ENCODE measurements at places on chromosomes 5 and 9.

GRCh38 chr9:94740145-94740840 is 13.8 kb downstream of the AOPEP start:
- DNase-seq, result no peak

GRCh38 chr5:51383131-51384121 is at the start of gene ISL1:
Gene ISL1 (plus strand): TSS chr5:51383448. CDS start chr5:51383672, 224 bp downstream.
- peak; percentile 94 for DNase-seq

- DNase-seq, result no peak
Observed at GRCh38 chr5:159975462-159976019, 33.4 kb upstream of the TTC1 start.

DNA sequence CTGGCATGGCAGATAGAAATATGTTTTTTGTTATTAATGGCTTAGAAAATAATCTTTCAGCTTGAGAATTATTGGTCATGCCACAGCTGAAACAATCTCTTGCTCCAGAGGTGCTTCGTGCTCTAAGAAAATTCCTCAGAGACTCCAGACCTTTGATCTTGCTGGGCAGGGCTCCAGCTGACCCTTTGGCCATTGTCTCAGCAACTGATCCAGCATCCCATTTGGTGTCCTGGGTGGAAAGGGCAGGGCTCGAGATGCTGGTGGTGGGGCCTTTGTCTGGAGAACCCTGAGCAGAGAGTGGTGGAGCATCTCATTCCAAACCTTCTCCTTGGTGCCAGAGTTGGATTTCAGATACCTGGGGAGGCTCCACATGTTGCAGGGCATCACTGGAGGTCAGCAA is 43.2 kb upstream of the PIK3R1 start:
- DNase-seq, result no peak

DNA sequence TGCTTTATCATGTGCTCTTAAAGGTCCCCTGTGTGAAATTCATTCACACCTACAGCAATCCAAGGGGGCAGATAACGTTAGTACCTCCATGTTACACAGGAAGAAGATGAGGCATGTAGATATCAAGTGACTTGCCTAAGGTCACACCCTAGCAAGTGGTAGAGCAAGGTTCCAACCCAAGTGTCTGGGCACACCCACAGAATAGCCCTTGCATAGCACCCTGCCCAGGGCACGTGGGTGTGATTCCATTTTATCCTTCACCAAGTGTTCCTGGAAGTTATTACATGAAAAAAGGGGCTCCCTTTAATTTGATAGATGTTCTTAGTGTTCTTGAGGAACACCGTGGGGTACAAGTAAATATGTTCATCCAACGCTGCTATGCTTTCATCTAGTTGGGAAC is 4.9 kb downstream of the TMEM171 start:
- DNase-seq, result no peak

DNA sequence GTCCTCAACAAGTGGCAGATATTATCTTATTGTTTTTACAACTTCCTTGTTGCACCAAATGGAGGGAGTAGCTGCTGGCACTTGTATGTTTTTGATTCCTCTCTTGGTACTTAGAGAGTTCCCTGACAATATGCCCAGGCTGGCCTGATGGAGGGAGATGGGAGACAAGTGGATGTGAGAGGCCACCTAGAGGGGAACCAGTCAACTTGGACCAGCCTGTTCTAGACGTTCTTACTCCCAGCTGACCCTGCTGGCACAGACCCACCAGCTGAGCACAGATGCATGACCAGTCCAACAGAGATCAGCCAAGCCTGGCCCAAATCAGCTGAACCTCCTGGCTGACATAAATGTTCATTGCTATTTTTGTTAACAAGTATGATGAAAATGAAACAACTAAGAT is 60.9 kb upstream of the GDNF start:
- no peak for DNase-seq

DNA sequence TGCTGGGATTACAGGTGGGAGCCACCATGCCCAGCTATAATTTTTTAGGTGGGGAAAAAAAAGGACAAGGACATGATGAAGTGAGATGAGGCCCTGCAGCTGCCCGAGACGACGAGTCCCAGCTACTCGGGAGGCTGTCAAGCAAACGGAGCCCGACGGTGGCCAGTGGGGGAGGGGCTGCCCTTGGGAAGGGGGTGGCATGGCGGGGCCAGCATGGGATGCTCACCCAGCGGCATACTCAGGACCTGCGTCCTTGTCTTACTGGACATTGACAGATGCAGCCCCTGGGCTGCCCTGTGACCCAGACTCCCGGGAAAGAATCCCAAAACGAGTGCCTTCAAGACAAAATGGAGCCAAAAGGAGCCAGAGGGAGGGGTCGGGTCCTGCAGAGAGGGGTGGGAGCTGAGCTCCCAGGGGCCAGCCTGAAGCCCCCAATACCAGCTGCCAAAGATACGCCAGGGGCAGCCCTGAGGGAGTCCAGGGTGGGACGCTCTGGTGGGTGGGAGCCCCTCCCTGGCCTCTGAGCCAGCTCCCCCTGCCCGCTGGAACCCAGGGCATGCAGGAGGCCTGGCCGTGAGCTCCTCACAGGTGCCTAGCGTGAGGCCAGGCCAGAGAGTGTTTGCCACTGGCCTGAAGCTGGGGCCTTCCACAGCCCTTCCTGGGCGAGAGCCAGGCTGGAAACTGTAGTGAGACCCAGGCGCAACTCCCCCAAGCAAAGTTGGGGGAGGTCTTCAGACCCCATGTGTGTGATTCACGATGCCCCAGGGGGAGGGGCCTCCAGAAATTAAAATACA is 15.7 kb downstream of the CCDC187 start:
- no peak for DNase-seq

- DNase-seq, result no peak
Observed at GRCh38 chr9:129810116-129810515, 7.1 kb downstream of the TOR1B start.

DNA sequence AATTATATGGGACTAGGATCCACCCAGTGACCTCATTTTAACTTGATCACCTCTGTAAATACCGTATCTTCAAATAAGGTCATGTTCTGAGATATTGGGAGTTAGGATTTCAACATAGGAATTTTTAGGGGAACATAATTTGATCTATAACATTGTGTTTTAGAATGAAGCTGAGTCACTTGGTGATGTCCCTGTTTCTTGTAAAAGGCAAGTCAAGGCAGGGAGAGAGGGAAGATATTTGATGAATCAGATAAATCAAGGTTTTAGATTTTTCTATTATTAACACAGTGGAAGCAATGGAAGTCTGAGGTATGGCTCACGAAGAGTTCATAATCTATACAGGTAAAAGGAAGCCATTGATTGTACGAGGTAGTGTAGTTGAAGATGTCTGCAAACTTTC is 11.8 kb upstream of the GPR151 start:
- DNase-seq, result no peak

DNA sequence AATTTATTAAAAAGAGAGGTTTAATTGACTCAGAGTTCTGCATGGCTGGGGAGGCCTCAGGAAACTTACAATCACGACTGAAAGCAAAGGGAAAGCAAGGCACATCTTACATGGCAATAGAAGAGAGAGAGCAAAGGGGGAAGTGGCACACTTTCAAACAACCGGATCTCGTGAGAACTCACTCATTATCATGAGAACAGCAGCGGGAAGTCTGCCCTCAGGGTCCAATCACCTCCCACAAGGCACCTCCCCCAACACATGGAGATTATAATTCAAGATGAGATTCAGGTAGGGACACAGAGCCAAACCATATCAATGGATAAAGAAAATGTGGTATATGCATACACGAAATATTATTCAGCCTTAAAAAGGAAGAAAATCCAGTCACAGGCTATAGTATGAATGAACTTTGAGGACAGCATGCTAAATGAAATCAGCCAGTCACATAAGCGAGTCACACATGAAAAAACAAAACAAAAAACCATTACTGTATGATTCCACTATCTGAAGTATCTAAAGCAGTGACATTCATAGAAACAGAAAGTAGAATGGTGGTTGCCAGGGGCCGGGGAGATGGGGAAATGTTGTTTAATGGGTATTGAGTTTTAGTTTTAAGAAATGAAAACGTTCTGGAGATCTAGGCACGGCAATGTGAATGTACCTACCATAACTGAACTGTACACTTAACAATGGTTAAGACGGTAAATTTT is 83.4 kb upstream of the PCA3 start:
- DNase-seq, result no peak

GRCh38 chr5:163585206-163585605 is 79.8 kb downstream of the MAT2B start:
- DNase-seq, result no peak

GRCh38 chr9:94472806-94473360 is 82.0 kb upstream of the PCAT7 start:
- DNase-seq, result no peak

GRCh38 chr5:1655496-1656270 is 131.9 kb upstream of the LPCAT1 start:
- peak; percentile 42 for DNase-seq

DNA sequence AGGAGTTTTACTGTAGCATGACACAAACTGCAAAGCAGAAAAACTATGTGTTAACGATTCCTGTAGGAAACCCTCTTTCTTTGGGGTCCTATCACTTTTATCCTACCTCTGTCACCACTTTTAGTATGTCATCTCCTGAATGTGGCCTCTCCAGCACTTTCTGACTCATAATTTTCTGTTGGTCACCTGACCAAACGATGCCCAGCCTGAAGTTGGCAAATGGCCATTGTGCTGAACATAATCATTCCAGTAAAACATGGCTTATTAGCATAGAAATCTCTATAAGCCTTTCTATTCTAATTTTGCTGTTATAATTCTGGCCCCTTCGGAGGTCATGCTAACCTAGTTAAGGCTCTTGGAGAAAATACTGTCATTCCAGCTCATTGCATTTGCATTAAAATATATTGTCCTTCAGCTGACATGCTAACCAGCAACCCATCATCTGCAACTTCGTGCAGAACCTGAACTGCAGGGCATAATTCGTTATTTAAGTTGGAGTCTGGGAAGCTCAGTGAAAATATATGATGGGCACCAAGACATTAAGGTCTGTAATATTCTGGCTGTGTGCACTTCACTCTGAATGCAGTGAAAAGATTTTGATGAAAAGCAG is 140.3 kb downstream of the NMUR2 start:
- DNase-seq, result no peak

DNA sequence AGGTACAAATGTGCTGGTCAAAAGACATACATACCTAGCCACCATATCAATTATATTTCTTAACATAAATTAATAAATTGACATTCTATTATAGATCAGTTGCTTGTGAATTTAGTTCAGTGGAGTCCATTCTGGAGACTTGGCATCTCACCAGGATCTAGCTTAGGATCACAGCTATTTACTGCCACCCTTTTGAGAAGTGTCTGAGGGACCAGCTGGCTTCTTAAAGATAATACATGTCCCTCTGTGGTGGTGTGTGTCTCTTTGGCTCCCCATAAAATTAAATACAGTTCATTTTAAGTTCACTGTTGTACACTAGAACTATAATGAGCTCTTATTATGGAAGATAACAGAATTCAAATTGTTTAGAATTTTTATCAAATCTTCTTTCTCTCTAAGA is 290.7 kb downstream of the PRELID2 start:
- no peak for DNase-seq

- no peak for DNase-seq
Observed at GRCh38 chr5:130815246-130815645, 349.8 kb downstream of the HINT1 start.

GRCh38 chr5:37436146-37436934 is 57.2 kb downstream of the WDR70 start:
- DNase-seq, result no peak

DNA sequence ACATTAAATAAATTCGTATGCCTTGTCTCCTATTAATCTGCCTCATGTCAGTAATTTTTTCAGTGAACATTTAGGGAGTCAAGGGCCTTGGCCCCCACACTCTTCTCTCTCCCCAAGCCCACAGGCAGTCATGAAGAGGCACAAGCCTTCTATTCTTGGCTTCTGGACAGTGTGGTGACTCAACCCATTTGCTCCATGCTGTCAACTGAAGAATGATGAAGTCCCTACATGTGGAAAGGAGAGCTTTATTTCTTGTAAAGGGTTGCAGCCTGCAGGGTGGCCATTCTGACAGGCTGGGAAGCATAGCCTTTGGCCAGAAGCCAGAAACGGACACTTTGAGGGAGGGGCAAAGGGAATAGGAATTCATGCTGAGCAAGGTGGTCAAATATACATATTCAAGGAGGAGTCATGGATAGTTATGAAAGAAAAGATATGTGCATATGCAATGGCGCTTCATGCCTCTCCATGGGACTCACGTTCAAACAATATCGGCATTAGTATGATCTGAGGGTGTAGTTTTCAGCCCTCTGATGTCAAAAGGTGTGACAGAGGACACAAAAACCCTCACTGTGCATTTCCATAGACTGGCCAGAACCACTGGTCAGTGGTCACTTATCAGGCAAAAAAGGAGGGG is 31.3 kb downstream of the ANKRA2 start:
- no peak for DNase-seq

DNA sequence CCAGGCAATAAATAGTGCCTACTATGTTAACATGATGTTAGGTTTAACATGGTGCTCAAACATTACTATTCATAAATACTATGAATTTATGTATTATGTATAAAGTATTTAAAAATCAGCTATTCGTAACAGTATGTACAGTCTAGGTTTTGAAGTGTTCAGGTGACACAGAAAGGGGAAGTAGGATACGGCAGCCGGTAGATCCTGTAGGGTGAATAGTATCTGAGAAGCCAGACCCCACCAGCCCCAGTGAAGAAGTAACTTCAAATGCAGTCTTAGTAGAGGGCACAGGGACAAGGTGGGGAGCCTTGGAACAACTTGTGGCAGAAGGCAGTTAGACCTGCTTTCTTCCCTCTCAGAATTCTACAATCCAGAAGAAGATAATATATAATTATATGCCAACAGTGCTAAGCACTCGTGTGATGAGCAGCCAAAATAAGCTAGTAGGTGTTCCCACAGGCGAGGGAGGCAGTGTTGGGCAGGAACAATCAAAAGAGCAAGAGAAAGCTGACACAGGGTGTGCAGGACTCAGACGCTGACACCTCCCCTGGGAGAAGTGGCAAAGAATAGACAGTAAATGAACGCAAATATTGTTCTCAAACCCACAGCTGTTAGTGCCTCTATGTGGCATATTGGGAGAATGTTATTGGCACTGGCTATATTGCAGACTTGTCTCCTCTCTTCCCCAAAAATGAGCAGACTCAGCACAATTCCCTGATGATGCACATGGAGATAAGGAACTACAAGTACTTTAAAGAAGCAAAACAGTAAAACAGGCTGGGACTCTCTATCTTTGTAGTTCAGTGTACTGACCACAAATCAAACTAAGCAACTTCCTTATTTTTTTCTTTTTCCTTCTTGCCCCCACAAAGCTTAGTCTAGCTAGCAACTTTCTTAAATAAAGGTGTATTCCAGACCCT is 4.6 kb downstream of the ZNF367 start:
- DNase-seq, result no peak

- DNase-seq, result no peak
Observed at GRCh38 chr5:14028188-14028587, 83.7 kb upstream of the DNAH5 start.

DNA sequence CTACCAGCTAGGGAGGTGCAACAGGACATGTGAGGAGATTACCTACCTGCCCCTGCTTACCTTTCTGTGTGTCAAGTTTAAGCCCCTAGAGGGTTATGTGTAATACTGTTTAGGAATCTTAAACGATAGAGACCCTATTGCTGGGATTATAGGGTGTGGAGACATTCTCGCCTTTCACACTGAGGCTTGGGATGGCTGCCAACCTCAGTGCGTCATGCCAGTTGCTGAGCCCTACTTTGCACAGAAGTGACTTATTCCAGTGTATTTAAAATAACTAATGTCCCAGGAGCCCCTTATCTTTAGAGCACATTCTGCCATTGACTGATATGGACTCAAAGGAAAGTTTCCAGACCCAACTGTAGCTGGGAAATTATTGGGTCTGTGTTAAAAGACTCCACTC is 76.6 kb upstream of the XPA start:
- no peak for DNase-seq
